Myocyte (in vitro differentiated cells): ENCODE measurements at places on chromosomes 11 and 22. TPM values are rescaled to one million over a fixed set of nuclear protein-coding genes. Genes with fewer than 3 reads are reported as not detected.
A peak's percentile ranks its signal among the peaks of the same experiment; 100 is the strongest.

GRCh38 chr11:44388828-44389657 lies 79.1 kb upstream of the ALX4 start:
- no peak for DNase-seq

- DNase-seq = peak; percentile 94
Observed at GRCh38 chr22:29780748-29781676, 13.8 kb downstream of the UQCR10 start.

GRCh38 chr11:117882311-117882905 lies 6.0 kb upstream of the FXYD6 start:
- DNase-seq = no peak

The SRPRA gene
- total RNA-seq = 143 and 157 TPM in 2 replicates

- peak; percentile 13 for DNase-seq
Observed at GRCh38 chr11:103434073-103434411, 324.8 kb downstream of the DYNC2H1 start.
